Stimulated activated CD4-positive, alpha-beta T cell treated with anti-CD3 and anti-CD28 coated beads, Interleukin-1b, Interleukin-23, amount 100 ng/mL, for 24 hours (primary cell): ENCODE measurements at places on chromosomes 5 and 9.

GRCh38 chr9:79742110-79742721 lies 170.5 kb downstream of the TLE4 start:
- DNase-seq = no peak

- no peak for DNase-seq
Observed at GRCh38 chr9:115913696-115914095, 239.9 kb upstream of the PAPPA start.

DNA sequence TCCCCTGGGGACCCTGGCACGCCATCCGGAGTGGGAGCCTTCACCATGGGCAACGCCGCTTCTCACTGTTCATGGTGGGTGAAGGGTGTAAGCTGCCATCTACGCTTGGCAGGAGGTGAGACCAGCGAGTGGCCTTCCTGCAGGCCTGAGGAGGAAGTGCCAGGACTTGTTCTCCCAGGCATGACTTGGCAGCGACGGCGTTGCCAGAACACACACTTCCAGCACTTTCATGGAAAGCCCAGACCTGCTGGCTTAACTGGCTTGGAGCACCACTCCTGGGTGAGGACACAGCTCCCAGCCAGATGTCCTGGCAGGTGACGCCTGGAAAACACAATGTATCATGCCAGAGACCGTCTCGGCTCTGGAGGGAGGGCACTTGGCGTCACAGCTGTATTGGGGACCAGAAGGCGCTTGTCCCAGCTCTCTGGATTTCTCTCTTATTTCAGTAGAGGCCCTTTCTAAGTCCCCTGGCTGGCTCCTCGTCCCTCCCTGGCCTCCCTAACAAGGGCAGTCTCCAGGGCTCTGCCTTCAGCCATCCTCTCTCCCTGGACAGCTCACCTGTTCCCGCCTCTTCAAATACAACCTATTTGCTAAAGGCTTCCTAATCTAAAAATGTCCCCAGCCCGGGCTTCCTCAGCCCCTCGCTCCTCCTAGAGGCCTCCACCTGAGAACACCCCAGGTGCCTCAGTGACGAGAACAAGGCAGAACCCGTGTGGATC lies 188.3 kb downstream of the OLFM1 start:
- no peak for DNase-seq

- DNase-seq = no peak
Observed at GRCh38 chr9:94445863-94446262, 109.0 kb upstream of the PCAT7 start.

DNA sequence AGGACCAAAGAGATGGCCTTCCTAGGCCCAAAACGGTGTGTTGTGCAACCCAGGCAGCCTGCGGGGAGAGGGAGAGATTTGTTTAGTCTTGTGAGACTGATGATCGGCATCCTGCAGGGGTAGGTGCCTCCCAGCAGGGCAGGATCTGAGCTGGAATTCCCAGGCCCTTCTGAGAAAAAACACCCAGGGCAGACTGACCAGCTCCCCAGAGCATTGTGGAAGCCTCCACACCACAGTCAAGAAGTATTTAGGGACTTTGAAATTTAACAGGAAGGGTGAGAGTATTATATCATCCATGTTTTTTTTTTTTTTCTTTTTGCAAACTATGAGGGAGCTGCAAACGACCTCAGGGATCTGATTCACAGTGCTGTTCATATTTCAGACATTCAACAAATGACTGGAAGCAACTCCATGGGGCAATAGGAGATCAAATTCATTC lies 104.5 kb upstream of the LHFPL2 start:
- no peak for DNase-seq

DNA sequence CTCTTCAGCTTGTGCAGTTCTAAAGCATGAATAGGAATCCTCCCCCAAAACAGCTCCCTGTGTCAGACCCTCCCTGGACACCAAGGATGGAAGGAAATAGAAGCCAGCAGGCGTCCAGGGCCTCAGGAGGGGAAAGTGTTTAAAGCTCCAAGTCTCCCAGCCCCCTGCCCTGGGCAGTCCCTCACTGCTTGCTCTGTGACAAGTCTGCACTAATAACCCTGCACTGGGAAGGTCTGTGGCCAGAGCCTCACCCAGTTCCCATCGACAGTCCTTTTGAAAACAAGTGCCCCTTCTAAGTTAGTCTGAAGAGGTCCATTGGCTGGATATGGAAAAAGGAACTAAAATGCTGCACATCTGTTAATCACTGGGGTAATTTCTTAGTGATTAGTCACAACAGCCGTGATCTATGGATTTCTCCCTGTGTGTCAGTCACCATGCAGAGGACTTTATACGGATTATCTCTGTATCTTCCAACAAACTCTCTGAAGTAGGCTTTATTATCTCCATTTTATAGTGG lies 195.3 kb downstream of the FBXL7 start:
- no peak for DNase-seq
